ENCODE measurements at places on chromosomes 11 and 22. TPM values are rescaled to one million over a fixed set of nuclear protein-coding genes. Genes with fewer than 3 reads are reported as not detected.

DNA sequence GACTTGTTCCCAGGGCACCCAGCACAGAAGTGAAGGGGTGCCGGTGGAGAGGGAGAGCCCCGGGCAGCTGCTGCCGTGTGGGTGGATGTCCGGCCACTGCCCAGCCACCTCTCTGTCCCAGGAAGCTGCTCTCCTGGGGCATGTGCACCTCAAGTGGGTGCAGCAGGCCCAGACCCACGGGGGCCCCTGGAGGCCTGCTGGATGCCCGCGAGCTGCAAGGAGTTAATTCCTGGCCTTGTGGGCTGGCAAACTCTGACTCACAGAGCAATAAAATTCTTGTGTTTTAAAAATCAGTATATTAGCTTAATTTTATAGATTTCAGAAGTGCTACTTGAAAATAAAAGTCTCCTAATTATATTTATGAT is 37.4 kb upstream of the KCNQ1OT1 start:
- no peak for ATAC-seq

DNA sequence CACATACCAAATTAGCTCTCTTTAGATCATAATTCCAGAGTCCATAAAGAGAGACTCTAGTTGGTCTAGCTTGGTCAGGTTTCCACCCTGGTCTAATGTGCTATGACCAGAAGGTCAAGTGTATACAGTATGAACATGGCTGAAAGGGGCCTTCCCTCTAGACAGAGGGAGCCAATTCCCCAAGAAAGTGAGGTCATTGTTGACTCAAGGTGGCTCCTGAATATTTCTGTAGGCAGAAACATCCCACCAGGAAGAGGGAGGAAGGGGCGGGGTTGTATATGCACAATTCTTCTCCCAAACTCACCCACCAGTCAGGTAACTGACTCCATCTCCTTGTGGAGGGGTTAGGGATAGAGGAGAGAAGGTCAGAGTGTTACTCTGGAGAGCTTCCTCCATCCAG is 281.8 kb upstream of the PLET1 start:
- no peak for ATAC-seq

DNA sequence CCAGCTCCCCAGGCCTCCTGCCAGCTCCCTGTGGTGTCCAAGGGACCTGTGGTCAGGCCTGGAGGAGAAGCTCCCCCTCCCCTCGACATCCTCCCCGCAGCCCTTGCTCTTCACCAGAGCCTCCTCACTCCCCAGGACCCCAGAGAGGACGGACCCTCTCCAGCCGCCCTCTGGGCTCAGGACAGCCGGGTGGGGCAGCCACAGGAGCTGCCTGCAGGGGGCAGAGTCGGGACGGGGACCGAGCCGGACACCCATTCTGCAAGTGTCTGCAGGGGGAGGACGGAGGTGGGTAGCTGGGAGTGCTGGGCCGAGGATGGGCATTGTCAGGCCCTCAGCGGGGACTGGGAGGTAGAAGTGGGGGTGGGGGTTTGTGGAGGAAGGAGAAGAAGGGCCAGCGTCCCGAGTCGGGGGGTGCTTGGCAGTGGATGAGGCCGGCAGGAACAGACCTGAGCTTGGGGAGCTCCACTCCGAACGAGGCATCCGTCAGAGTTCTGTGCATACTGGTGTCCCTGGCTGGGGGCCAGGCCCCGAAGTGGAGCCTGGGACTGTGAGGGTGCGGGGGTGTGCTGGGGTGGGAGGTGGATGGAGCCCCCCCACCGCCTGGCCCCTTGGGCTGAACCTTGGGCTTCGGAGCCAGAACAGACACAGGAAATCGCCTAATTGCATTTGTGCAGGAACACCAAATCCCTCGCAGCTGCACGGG is 15.2 kb downstream of the PRR33 start:
- ATAC-seq = peak; percentile 56

DNA sequence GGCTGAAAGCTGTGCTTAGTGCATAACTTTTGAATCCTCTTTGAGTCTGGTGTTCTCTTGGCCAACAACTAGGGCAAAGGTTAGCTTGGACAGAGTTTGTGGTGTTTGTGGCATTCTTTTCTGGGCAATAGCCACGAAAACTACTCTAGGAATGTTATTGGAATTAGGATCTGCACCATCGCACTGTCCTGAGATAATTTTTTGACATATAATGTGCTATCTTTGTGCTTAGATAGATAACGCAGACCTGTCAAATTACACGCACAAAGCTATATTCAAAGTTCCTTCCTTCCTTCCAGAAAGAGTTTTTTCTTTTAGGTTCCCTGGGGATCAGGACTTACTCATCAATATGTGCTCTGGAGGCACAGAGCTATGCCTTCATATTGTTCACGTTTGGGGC is 166.8 kb upstream of the MTMR2 start:
- ATAC-seq = no peak

DNA sequence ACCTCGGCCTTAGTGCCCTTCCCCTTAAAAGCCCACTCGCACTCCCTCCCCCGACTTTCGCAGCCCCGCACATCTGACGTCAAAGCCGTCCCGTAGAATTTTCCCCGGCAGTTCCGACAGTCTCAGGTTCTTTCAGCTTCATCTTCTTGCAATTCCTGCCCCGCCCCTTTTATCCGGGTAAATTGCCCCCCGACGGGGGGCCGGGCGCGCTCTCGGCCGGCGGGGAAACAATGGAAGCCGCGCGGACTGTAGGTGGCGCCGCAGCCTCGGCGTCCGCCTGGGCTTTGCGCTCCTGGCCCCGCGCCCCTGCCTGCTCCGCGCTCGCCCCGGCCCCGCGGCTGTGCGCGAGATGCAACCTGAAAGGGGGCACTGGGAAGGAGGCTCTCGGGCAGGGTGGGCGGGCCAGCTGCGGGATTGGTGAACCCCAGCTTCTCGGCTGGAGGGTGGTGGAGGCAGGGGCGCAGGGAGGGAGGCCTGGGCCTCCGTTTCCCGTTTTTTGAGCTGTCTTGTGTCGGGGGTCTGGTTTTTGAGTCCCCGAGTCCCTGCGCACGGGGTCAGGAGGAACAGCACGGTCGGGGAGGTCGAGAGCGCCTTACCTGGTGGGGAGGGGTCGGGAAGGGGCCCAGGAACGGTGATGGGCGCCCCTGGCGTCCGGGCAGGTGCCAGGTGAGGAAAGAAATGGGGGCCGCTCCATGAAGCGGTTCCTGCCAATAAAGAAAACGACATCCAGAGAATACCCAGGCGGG is 859 bp upstream of the FGF19 start:
- ATAC-seq = peak; percentile 45

GRCh38 chr11:2581931-2582350 is 117.9 kb downstream of the KCNQ1OT1 start:
- ATAC-seq = no peak

DNA sequence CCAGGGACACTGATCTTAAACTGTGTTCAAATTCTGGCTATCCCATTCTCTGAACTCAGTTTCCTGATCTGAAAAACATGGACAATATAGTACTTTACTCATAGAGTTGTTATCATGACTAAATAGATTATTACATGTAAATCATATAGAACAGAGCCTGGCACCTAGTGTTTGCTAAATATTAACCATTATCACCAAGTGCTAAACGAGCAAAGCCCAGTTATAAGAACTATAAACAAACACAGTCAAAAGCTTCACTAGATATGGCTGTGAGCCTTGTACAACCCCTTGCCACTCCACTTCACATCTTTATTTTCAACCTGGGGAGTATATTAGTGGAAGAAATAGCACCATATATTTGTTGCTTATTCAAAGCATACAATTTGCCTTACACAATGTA is 338.9 kb upstream of the CADM1 start:
- ATAC-seq = no peak

DNA sequence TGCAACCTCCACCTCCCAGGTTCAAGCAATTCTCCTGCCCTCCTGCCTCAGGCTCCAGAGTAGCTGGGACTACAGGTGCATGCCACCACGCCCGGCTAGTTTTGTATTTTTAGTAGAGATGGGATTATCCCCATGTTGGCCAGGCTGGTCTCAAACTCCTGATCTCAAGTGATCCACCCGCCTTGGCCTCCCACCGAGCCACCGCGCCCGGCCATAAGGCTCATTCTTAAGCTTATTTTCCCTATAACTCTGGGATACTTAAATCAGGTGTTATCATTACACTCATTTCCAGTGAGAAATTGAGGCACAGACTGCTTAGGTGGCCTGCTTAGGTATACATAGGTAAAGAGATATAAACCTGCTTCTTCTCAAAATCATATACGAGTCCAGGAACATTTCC is 188.3 kb upstream of the MTNR1B start:
- no peak for ATAC-seq

- no peak for ATAC-seq
Observed at GRCh38 chr11:119608201-119608600, 120.8 kb downstream of the NECTIN1 start.

DNA sequence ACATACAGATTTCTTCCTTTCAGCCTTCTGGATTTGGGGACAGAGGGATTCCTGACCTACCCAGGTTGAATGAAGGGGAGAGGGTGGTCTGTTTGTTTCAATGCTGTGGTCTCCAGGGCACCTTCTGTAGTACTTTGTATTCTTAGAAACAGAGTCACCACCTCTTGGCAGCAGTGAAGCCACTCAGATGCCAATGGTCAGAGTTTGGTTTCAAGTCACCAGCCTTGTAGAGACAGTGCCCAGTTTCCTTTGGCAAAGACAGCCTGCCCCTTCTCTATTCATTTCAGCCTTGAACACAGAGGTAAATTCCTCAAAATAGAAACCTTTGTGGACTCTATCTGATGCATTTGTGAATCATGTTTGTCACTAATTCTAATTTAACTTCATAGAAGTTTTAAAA is 111.7 kb upstream of the RASSF10 start:
- ATAC-seq = no peak

GRCh38 chr11:111527279-111527678 is 12.7 kb downstream of the HOATZ start:
- ATAC-seq = no peak

HBE1 gene
- not detected for total RNA-seq

Measured in motor neuron (in vitro differentiated cells).